ENCODE measurements at places on chromosomes 5 and 9.

DNA sequence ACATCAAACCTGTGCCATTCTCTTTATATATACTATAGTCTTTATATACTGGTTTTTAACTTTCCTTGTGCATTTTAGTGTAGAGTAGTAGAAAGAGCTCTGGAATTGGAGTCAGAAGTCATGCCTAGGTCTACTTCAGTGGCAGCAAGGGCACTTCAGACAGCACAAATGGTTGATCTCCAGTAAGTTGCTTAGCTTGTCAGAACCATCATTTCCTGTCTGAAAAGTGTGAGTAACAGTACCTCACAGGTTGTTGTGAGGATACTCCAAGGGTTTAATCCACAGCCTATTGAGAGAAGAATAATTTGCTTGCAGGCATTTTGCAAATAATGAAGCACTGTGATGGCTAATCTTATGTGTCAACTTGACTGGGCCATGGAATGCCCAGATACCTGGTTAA, 95.8 kb upstream of the NR4A3 start:
- no peak for DNase-seq

DNA sequence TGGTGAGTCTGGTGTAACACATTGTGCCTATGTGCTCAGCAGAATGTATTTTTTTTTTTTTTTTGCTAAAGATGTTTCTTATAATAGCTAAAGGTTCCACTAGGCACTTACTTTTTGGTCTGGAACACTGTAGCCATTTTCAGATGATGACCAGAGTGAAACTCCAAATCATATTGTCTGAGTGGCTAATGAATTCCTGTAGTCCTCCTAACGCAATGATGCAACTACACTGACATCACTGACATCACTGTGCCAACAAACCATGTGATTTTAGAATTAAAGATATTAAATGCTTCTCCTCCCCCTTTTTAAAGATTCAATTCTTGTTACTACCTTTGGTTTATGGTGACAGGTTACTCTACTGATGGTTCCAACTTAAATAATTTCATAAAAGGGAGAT, 28.8 kb downstream of the JAKMIP2 start:
- DNase-seq, result no peak

GRCh38 chr9:135246248-135247205, 159.1 kb downstream of the OLFM1 start:
- no peak for DNase-seq

DNA sequence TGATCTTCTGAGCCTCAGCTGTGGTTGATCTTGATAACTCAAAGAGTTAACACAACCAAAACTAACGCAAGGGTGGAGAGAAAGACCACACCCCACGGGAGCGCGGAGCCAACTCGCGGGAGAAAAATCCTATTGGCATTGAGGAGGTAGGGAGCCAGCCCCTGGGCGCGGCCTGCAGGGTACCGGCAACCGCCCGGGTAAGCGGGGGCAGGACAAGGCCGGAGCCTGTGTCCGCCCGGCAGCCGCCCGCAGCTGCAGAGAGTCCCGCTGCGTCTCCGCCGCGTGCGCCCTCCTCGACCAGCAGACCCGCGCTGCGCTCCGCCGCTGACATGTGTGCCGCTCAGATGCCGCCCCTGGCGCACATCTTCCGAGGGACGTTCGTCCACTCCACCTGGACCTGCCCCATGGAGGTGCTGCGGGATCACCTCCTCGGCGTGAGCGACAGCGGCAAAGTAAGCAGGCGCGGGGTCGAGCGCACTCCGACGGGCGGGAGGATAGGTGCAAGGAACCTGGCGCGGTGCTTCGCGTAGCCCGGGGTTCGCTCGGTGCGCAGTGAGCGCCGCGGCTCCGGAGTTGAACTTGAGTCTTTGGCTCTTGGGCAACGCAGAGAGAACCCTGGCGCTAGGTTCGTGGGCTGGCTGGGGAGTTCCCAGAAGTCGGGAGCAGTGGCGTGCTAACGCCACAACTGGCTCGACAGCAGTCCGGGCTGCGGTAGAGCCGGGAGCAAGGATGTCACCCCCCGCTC, at the start of gene GDA:
Gene GDA (plus strand): TSS at position 210 of the 745 bp plus-strand sequence. CDS start 120 bp downstream, at position 330.
- DNase-seq, result peak; percentile 8

DNA sequence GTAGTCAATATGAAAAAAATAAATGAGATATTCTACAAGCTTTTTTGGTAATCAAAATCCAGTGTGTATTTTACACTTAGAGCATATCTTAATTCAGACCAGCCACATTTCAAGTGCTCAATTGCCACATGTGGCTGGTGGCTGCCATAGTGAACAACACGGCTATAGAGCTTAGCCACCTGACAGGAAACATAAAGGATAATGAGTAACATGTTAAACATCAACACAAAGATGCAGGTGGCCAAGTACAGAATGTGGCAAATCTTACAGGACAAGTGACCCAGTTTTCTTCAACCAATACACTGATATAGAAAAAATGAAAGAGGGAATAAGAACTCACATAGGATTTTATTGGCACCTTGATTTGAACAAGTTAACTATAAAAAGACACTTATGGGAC, 61.4 kb downstream of the KIF24 start:
- no peak for DNase-seq

DNA sequence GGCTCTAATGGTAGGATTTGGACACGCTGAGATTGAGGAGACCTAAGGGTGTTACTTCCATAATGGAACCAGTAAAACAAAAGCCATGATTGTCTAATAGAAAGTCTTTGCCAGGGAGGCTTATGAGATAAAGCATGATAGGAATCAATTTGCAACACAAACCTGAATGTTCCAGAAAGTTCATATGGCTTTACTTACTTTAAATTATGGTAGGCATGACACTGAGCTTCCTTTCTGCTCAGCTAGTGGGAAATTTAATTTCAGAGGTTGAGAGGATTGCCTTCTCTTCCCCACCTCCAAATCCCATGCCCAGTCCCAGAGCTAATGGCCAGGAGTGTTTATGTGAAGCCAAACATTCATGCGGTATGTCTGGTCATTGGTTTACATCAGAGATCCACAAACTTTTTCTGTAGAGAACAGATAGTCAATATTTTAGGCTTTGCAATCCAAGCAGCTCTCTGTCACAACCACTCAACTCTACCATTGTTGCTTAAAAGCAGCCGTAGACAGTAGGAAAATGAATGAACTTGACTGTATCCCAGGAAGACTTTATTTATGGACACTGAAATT, 114.5 kb downstream of the UGCG start:
- no peak for DNase-seq

DNA sequence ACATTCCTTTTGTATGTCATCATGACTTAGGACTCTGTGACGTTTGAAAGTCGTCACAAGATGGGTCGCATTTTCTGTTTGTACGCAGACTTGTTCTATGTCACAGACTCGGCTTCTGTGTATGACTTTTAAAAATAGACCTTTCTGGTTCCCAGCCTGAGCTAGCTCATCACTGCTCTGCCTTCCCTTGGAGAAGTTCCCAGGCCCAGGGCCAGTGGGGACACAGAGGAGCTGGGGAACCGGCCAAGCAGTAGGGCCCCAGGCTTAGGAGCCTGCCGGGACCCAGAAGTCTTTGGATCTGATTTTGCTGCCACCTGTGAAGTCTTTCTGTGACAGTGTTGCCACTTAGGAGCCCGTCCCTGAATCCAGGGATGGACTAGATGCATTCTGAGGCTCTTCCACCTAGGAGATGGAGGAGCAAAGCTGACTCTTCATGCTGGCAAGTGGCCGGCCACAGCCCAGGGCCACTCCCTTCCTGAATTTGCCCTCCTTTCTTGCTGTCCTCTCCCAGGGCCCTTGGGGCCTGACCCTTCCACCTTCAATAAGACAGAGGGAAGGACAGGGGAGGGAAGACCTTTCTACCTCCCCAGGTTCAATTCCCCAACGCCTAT, 18.1 kb upstream of the UBE2QL1 start:
- no peak for DNase-seq

- no peak for DNase-seq
These were observed 69.5 kb upstream of the MAP3K1 start for GRCh38 chr5:56745864-56746263.

DNA sequence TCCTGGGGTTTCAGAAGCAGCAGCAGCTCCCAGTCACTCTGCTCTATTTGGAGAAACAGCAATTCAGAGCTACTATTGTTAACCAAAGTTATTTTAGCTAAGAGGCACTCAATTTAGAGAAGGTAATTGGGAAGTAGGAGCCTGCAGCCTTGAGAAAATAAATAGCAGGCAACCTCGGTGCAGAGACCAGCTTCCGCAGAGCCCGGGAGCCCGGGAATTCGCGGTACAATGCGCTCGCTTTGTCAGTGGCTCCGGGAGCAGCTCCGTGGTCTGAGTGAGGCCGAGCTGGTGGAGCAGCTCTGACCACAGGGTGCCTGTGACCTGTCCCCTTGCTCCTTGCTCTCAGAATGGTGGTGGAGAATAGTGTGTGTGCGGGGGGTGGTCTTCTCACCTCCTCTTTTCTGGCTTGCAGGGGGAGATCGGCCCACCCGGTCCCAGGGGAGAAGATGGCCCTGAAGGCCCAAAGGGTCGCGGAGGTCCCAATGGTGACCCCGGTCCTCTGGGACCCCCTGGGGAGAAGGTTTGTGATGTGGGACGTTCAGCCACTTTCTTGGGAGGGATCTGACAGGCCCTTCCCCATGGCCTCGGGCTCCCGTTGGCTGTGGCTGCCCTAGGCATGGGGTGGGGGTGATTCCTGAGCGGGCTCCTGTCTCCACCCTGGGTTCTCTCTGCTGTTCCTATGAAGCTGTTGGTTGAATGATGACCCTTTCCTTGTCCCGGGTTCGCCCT, 95.9 kb upstream of the FCN2 start:
- DNase-seq, result no peak

GRCh38 chr9:21995006-21995665, 545 bp downstream of the CDKN2B-AS1 start:
- peak; percentile 78 for DNase-seq

DNA sequence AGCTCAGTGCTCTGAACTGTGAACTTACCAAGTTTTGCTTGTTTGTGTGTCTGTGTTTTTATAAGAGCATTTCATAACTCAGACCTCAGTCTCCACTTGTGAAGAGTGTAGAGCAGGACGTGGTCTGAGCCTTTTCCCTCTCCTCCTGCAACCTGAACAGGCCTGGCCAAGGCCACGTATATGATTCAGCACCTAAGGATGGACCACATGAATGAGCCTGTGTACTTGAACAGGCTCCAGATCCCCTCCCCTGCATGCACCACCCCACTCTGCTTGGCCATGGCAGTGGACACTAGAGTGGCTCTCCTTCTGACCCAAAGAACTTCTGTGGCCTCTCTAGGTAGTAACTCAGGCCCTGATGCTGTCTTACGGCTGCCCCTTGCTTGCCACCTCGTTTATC, 125.9 kb upstream of the FSTL4 start:
- DNase-seq, result no peak

GRCh38 chr9:33289496-33289895, 820 bp upstream of the NFX1 start:
- peak; percentile 56 for DNase-seq

DNA sequence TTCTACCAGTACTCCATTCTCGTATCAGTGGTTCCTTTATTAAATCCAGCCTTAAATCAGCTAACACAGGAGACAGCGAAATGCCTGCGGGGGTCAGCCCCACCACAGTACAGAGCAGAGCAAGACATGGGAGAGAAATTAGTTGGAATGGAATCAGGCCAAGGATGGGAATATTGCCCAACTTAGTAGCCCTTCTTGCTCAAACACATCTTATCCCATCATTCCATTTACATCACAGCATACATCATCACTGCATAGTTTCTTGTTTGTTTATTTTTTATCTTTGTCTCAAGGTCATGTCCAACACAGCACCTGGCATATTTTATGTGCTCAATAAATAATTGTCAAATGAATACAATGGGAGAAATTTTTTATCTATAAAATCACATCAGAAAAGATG, 34.3 kb upstream of the DAB2 start:
- DNase-seq, result no peak

GRCh38 chr5:36377192-36377591, 75.5 kb upstream of the RANBP3L start:
- DNase-seq, result no peak

DNA sequence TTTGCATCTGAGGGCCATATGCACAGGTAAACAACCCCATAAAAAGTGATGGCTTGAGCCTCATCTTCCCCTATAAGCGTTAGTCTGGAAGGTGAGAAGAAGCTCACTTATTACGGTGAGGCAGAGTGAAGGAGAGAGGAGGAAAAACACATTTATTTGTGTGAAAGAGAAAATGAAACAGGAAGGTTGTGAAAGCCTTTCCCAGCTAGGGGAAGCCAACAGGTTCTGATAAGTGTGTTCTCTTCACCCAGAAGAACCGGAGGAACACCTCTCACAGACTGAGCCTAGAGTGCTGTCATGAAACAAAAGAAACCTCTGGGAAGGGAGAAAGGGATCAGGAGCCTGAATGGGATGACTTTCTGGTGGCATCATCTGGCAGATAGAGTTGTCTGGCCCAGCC, 192.5 kb downstream of the PTTG1 start:
- no peak for DNase-seq

GRCh38 chr5:177361418-177362291, 3.9 kb downstream of the RGS14 start:
- DNase-seq, result peak; percentile 32

- DNase-seq, result no peak
These were observed 112.3 kb upstream of the WWC1 start for GRCh38 chr5:168179192-168179593.

DNA sequence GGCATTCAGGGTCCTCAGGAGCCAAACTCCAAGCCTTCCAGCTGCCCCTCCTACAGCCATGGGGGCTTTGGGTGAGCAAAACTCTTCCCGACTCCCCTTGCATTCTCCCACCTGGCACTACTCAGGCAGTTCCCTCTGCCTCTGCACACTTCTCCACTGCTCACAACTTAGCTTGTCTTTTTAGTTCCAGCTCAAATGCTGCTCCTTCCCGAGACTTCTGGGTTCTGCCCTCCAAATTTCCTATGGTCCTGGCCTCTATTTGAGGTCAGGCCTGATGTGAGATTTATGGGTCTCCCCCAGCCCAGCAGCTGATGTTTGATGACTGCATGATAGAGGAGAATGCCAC, 5.7 kb upstream of the SLC25A48 start:
- DNase-seq, result no peak

DNA sequence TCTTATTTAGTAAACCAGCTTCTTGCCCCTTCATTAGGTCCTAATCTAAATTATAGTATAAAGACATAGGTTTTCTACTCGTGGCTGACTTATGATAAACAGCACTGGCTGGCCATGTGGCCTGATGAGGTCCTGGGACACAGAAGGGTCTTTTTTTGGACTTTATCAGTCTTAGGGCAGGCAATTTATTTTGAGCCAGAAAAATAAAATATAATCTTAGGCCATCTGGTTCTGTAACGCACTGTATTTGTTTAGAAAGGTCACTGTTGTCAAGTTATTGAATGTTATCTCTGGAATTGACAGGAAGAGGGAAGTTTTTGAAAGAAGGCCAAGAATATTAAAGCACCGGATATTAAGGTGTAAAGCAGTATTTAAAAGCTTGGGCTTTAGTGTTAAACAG, 53.9 kb downstream of the RFX3 start:
- DNase-seq, result no peak
